MG63 (cell line): ENCODE measurements at places on chromosomes 11 and 22. TPM values are rescaled to one million over a fixed set of nuclear protein-coding genes. Genes with fewer than 3 reads are reported as not detected.
A peak's percentile ranks its signal among the peaks of the same experiment; 100 is the strongest.

Gene CDC42EP2
- 10.3 and 19.1 TPM in 2 replicates for total RNA-seq

- no peak for DNase-seq
Observed at GRCh38 chr11:106493751-106494150, 416.3 kb downstream of the AASDHPPT start.

Gene OR2AT4
- total RNA-seq: not detected in 2 replicates

- DNase-seq: no peak
Observed at GRCh38 chr11:105915021-105915420, 107.0 kb downstream of the MSANTD4 start.

GRCh38 chr11:27111896-27112295 lies 71.3 kb downstream of the BBOX1 start:
- DNase-seq: no peak

Gene NEFH
- total RNA-seq: not detected in 2 replicates

Gene NCR3LG1
- 0.17 and 0.20 TPM in 2 replicates for total RNA-seq

DNA sequence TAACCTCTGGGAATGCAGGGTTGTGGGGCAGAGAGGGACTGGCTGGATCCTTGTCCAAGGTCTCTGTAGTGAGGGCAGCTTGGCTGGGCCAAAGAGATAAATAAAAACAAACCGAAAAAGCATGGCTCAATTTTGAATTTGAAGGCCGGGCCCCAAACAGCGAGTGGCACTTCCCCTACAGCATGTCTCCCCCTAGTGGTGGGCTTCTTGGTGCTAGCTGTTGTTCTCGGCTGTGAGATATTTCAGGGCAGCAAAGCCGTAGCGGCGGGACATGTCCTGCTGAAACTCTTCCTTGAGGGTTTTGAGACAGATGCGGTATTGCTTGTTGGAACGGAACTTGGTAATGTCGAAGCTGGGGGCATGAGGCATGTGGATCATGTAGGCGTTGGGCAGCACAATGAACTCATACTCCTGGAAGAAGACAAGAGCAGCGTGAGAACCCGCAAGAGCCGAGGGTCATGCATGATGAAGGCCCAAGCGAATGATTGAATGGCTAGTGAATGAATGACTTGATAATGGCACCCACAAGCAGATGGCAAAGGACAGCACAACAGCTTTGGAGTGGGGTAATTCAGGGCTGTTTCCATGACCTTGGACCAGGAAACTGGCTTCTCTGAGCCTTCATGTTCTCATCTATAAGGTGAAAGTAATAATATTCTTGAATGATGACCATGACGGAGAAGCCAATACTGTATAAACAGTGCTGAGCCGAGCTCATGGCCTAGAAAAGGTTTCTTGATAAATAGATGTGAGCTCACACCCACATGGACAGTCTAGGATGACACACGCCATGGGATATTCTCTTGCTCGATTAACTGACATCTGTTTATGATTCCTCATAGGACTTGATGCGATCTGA lies 216.3 kb upstream of the SYN3 start:
- DNase-seq: peak; percentile 18

Gene TSSC4
- total RNA-seq: 58.7 and 90.1 TPM in 2 replicates

- DNase-seq: no peak
Observed at GRCh38 chr11:79931692-79932091, 490.9 kb upstream of the TENM4 start.

Gene TRIM48
- total RNA-seq: not detected in 2 replicates

DNA sequence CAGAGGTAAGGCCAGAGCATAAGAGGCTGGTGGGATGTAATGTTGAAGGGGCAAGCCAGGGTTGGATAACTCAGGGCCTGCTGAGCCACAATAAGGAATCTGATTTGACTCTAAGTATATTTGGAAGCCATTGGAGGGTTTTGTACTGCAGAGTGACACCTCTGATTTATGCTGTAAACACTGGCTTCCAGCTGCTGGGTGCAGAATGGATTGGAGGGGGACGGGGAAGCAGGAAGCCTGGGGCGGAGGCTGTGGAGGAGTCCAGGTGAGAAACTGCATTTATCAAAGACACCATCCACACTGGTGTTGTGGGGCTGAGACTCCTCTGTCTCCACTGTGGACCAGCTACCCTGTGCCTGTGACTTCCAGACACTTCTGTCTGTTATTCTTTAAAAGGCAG lies 26.8 kb downstream of the MIAT start:
- DNase-seq: no peak

- peak; percentile 49 for DNase-seq
Observed at GRCh38 chr22:32202539-32203180, 2.2 kb downstream of the RFPL2 start.

- DNase-seq: peak; percentile 48
Observed at GRCh38 chr22:22884010-22884887, 3.4 kb upstream of the IGLL5 start.
